CD8-positive, alpha-beta T cell (primary cell): ENCODE measurements at places on chromosomes 4 and X. TPM values are rescaled to one million over a fixed set of nuclear protein-coding genes. Genes with fewer than 3 reads are reported as not detected.

DNA sequence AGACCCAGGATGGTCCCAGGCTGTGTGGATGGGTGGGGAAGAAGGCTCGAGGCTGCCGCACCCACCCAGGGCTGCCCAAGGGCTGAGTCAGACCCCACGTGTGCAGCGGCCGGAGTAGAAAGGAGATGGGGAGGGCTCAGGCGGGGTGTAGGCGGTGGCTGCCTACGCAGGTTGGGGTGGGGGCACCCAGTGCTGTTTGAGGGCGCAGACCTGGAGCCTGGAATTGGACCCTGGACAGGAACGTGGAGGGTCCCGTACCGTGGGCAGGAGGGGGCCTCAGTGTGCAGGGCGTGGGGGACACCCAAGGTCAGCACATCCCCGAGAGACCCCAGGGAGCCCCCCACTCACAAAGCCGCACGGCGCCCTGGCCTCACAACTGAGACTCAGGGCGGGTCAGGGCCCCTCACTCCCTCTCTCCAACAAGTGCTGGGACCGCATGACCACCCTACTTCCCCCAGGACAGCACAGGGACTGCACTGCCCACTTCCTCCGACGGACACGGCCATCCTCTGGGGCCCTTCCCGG, 79.9 kb downstream of the FAM53A start:
- DNase-seq: no peak

Gene PAGE1
- total RNA-seq: not detected

Gene ADH7
- total RNA-seq: not detected

DNA sequence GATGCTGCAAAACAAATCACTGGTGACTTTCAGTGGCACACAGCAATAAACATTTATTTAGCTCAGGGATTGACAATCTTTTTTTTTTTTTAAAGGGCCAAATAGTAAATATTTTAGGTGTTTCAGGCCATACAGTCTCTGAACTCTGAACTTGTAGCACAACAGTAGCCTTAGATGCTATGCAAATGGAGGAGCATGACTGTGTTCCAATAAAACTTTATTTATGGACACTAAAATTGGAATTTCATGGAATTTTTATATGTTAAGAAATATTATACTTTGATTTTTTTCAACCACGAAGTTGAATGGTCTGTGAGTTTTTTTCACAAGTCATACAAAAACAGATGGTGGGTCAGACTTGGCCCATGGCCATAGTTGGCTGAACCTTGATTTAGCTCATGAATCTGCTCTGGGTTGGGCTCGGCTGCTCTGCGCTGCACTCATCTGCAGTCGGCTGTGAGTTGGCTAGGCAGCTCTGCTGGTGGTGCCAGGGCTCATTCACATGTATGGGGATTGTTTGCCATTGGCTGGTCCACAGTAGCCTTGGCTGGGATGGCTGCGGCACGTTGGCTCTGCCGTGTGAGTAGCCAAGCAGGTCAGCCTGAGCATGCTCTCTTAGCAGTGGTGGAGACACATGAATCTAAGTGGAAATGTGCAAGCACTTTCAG, 231.7 kb upstream of the PGRMC2 start:
- DNase-seq: no peak

- DNase-seq: no peak
Measured at GRCh38 chr4:182888891-182889290, 28.3 kb downstream of the DCTD start.

Gene ADGRG2
- total RNA-seq: not detected

DNA sequence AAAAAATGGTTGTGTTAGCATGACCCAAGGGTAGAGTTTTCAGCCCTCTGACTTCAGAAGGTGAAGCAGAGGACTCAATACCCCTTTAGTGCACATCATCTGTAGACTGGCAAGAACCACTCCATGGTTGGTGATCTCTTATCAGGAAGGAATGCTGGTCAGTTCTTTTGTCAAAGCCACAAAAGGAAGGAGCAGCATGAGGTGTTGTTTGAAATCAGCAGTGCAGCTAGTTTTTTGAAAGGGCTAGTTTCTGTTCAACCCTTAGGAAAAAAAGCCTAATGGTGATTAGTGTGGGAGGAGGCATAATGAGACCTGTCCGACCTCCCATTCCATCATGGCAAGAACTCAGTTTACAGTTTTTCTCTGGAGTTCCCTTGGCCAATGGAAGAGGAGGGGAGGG, 362.0 kb upstream of the CT83 start:
- DNase-seq: no peak

Gene TENM3
- total RNA-seq: not detected

Gene DCX
- total RNA-seq: not detected

DNA sequence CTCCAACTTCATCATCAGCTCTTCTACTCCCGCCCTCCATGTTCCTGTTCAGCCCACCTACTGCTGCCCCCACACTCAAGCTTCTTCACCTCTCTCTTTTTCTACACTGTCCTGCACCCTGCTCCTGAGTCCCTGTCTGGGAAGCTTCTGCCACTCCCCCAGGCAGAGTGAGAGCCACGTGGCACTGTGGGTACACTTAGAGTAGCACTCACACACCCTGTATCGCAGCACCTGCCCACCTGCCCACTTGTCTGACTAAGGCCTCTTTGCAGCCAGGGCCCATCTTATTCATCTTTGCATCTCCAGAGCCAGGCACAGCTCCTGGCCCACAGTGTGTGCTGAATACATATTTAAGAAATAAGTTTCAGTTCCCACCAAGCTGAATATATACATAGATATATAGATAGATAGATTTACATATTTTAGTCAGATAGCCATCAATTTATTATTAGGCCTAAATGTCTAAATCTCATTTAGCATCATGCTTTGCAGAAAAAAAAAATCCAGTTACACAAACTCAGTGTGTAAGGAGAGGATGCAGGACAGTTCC, 24.9 kb downstream of the CCDC149 start:
- no peak for DNase-seq

GRCh38 chr4:8221985-8222384, 22.9 kb downstream of the SH3TC1 start:
- DNase-seq: no peak

DNA sequence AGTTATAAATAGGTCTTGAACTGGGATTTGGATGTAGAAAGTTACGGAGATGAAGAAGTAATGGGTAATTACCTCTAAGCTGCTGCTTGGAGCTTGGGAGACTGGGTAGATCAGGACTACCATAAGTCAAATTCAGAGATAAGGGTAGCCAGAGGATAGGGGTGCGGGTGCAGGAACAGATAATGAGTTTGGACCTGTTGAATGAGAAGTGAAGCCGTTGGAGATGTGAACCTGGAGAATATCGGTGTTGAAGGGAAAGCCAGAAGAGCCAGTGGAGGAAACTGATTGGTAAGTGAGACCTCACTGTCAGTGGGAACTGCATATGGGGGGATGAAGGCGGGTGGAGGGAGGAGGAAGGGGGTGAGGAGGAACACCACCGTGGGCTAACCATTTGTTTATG, 618 bp upstream of the FOXO4 start:
- DNase-seq: no peak

DNA sequence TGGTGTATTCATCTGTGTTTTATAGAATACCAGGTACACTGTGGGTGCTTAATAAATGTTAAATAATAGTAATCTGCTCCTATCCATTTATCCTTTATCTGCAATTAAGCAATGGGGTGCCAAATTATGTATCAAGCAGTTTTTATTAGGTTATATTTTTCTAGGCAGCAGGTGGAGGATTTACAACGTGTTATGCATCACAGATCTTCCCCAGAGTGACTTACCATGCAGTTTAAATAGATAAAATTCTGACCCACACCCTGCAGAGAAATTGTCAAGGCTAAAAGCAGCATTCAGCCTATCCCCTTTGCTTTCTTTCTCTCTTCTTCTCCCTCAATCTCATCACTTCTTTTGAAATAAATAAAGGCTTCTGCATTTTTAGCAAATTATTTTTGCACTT, 306.4 kb downstream of the CXXC4 start:
- DNase-seq: no peak

DNA sequence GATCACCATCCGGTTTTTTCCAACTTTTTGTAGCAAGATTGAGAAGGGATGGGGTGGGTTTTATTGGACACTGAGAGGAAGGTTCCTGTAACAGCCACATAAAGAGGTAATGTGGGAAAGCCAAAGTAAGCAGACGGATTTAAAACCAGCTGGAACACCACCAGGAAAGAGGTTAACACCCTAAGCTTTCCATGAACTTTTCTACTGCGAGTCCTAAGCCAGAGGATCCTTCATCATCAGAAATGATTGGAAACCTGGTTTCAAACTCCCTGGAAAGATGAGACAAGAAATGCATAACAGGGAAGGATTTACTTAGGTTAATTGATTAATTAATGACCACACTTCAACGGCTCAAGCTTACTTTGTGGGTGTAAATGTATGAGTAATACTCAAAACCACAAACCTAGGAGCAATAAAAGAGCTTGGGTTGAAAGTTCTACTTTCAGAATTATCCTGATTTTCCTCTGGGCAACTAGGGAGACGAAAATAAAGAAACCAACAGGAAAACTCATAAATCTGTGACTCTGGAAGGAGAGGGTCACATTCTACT, 91.5 kb downstream of the COX18 start:
- DNase-seq: no peak

DNA sequence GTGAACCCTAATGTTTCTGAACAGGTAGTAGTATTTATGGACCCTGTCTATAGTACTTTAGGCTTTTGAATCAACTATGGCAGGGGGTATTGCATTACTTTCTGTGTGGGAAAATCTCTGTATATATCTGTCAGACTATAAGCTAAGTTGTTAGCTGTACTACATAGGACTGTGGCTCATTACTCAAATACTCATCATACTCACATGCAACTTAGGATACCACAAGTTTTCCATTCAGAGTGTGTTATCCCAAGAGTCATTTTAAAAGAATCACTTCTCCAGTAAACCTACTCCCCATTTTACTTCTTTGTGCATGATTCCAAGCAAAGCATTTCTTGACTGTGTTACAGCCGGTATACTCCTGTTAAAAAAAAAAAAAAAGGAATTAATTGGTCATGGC, 95.6 kb downstream of the PHOX2B start:
- DNase-seq: no peak

- DNase-seq: no peak
Measured at GRCh38 chr4:156773648-156774357, 197.8 kb downstream of the PDGFC start.

DNA sequence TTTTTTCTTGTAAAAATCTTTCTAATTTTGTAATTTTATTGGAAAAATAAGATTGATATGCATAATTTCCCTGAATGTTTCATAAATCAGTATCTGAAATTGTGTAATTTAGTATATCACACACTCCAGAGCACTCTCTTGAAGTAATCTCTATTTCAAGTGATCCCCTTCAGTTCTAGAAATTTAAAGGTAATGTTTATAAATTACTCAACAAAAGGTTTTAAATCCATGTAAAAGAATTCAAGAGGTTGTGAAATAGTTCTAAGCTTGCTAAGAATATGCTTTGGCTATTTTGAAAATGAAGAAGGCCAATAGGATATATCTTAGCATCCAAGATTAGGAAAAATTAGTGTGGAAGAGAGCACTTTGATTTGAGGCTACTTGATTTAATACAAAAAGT, 28.2 kb downstream of the SMARCAD1 start:
- no peak for DNase-seq

DNA sequence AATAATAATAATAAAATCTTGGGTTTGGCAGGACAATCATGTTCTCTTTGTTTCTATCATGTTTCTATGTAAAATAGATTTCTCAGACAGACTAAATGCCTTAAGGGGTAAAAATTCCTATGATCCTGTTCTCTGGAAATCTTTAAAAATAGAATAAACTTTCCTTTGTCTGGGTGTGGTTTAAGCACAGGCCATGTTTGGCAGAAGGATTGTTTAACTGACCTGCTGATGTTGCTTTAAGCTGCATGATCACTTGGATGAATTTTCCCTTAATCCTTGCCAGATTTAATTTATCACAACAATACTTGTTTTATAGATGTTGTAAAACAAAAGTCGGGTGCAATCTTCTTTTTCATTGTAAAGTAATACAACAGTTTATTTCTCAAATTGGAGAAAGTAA, 341.7 kb upstream of the FAT1 start:
- no peak for DNase-seq

Gene SMR3B
- total RNA-seq: not detected

Gene IL2RG
- total RNA-seq: 166 TPM

GRCh38 chr4:145307120-145307519, 126.7 kb upstream of the OTUD4 start:
- DNase-seq: no peak

DNA sequence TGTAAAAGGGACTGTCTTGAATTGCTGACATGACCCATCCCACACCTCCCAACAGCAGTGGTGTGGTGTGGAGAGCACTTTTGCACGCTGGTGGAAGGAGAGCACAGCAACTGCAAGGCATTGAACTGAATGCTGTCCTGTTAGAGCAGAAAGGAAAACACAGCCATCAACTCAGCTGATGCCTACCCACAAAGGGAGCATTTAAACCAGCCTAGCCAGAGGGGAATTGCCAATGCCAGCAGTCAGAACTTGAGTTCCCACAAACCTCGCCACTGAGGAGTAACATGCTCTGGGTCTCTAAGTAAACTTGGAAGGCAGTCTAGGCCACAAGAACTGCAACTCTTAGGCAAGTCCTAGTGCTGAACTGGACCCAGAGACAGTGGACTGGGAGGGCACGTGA, 31.9 kb downstream of the MAGED4 start:
- no peak for DNase-seq

Gene FAM47E
- 0.19 TPM for total RNA-seq

DNA sequence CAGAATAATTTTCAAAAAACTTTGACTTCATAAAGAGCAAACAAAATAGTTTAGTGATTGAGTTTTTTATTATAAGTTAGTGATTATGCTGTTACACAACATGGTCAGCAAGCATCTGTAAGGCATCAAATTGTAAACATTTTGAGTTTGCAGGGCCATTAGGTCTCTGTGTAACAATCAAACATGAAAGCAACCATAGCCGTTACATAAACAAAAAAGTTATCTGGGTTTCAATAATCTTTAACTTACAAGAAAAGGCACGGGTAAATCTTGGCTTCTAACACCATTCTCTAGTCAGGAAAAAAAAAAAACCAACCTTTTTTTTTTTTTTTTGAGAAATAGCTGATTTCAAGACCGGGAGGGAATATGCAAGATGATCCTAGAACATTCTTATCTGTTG, 1941.1 kb downstream of the PCDH7 start:
- no peak for DNase-seq

DNA sequence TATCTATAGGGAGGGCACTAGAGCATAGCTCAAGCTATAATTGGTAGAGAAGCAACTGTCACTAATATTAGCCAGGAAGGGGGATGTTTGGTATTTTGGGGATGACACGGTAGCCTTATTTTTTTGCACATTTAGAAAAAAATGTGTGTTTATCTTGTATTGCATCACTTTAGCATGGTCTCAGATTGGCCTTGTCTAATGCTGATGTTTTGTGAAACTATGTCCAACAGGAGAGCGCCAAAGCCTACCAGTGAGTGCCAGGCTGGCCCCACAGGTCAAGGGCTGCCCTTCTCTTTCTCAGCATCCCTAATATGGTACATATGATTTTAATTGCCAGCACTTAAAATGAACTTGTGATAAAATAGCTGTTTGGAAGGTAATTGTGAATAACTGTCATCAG, 24.8 kb upstream of the WDR19 start:
- DNase-seq: no peak

Gene SSX7
- total RNA-seq: not detected

Gene GBA3
- not detected for total RNA-seq
